Bronchus fibroblast of lung (primary cell): ENCODE measurements at places on chromosomes 5 and 9. TPM values are rescaled to one million over a fixed set of nuclear protein-coding genes. Genes with fewer than 3 reads are reported as not detected.

LAMC3 gene
- total RNA-seq, result 0.74 and 1.0 TPM in 2 replicates

CENPH gene
- total RNA-seq, result 35.8 and 44.7 TPM in 2 replicates

FAM13B gene
- 1.9 and 4.2 TPM in 2 replicates for total RNA-seq

EFNA5 gene
- 3.7 and 4.2 TPM in 2 replicates for total RNA-seq

LCN12 gene
- total RNA-seq, result not detected in 2 replicates

DDX4 gene
- not detected in 2 replicates for total RNA-seq

PLGRKT gene
- 35.4 and 43.5 TPM in 2 replicates for total RNA-seq

TEK gene
- total RNA-seq, result 1.9 and 2.2 TPM in 2 replicates

FOXD4L5 gene
- total RNA-seq, result not detected in 2 replicates

COL27A1 gene
- total RNA-seq, result 4.0 and 4.5 TPM in 2 replicates

FBXL7 gene
- 6.7 and 6.8 TPM in 2 replicates for total RNA-seq

ADRA1B gene
- 1.0 and 2.4 TPM in 2 replicates for total RNA-seq

KIF27 gene
- 0.67 and 1.5 TPM in 2 replicates for total RNA-seq

FRMPD1 gene
- total RNA-seq, result not detected in 2 replicates

MAML1 gene
- total RNA-seq, result 11.0 and 17.3 TPM in 2 replicates

SOHLH1 gene
- total RNA-seq, result not detected in 2 replicates

CNTNAP3 gene
- 2.8 and 2.9 TPM in 2 replicates for total RNA-seq

CXCL14 gene
- total RNA-seq, result not detected in 2 replicates

RNF180 gene
- 1.0 and 1.2 TPM in 2 replicates for total RNA-seq

NR4A3 gene
- under 0.01 and 0.15 TPM in 2 replicates for total RNA-seq

FAM151B gene
- 1.2 and 3.1 TPM in 2 replicates for total RNA-seq

TAF11L10 gene
- not detected in 2 replicates for total RNA-seq

TMEM8B gene
- total RNA-seq, result 3.9 and 4.3 TPM in 2 replicates

PFN3 gene
- total RNA-seq, result not detected in 2 replicates

ANKRD20A1 gene
- not detected in 2 replicates for total RNA-seq

N4BP3 gene
- total RNA-seq, result 0.34 and 0.45 TPM in 2 replicates

STKLD1 gene
- not detected in 2 replicates for total RNA-seq

FCN1 gene
- total RNA-seq, result not detected in 2 replicates

MSMP gene
- not detected in 2 replicates for total RNA-seq

PCDHA3 gene
- under 0.01 TPM in 1 of 2 replicates, not detected in the other for total RNA-seq

C5orf58 gene
- total RNA-seq, result not detected in 2 replicates

DOCK8 gene
- under 0.01 TPM in 1 of 2 replicates, not detected in the other for total RNA-seq

AKNA gene
- total RNA-seq, result 12.5 and 14.0 TPM in 2 replicates

WDR31 gene
- total RNA-seq, result 0.67 and 0.74 TPM in 2 replicates

CYLC2 gene
- not detected in 2 replicates for total RNA-seq

EXOC3 gene
- total RNA-seq, result 28.1 and 31.8 TPM in 2 replicates

PCDHA1 gene
- total RNA-seq, result not detected in 2 replicates

GABRB2 gene
- not detected in 2 replicates for total RNA-seq

CCL27 gene
- not detected in 2 replicates for total RNA-seq

LSM11 gene
- total RNA-seq, result 1.6 and 2.2 TPM in 2 replicates
